T-helper 1 cell treated with Interleukin-12 subunit alpha and Interleukin-12 subunit beta and Interleukin-4 antibody, amounts not matched to agents 30 ng/mL and 1 ng/mL, for 36 hours (primary cell): ENCODE measurements at places on chromosomes 16 and 17. TPM values are rescaled to one million over a fixed set of nuclear protein-coding genes. Genes with fewer than 3 reads are reported as not detected.

Gene PRSS33
- not detected in 2 replicates for total RNA-seq

Gene MT1A
- total RNA-seq, result 1.0 TPM in 1 of 2 replicates, not detected in the other

Gene TMEM88
- total RNA-seq, result 1.6 TPM in 2 replicates

Gene FSCN2
- 0.27 and 0.37 TPM in 2 replicates for total RNA-seq

Gene ITPRIPL2
- 12.9 and 13.7 TPM in 2 replicates for total RNA-seq

Gene TGFB1I1
- total RNA-seq, result 0.56 and 0.78 TPM in 2 replicates

Gene ZSCAN10
- total RNA-seq, result 0.12 and 0.24 TPM in 2 replicates

Gene SHCBP1
- 38.4 and 40.1 TPM in 2 replicates for total RNA-seq

Gene XYLT1
- total RNA-seq, result 41.6 and 41.7 TPM in 2 replicates

Gene OR3A2
- 0.86 and 0.98 TPM in 2 replicates for total RNA-seq

Gene STAC2
- not detected in 2 replicates for total RNA-seq

Gene TRAF4
- 106 and 108 TPM in 2 replicates for total RNA-seq

Gene MAP2K6
- 4.2 and 5.8 TPM in 2 replicates for total RNA-seq

Gene JUP
- 0.10 and 0.20 TPM in 2 replicates for total RNA-seq

Gene CCL1
- total RNA-seq, result 22.4 and 27.2 TPM in 2 replicates

Gene CACNA1G
- not detected in 2 replicates for total RNA-seq

Gene RDM1
- total RNA-seq, result 6.1 and 6.3 TPM in 2 replicates

Gene SOX8
- total RNA-seq, result 0.17 TPM in 1 of 2 replicates, not detected in the other

Gene RNF157
- total RNA-seq, result 104 and 107 TPM in 2 replicates

Gene PCGF2
- total RNA-seq, result 2.1 and 2.7 TPM in 2 replicates

Gene SYCE1L
- total RNA-seq, result 1.3 and 3.8 TPM in 2 replicates

Gene SLC16A13
- 26.1 and 31.2 TPM in 2 replicates for total RNA-seq

Gene YBX2
- total RNA-seq, result 0.39 and 0.63 TPM in 2 replicates

Gene KRTAP2-3
- total RNA-seq, result not detected in 2 replicates

Gene USP22
- 128 and 139 TPM in 2 replicates for total RNA-seq

Gene SLC52A1
- 0.29 and 0.51 TPM in 2 replicates for total RNA-seq

Gene EVI2B
- total RNA-seq, result 54.8 and 56.6 TPM in 2 replicates

Gene NOS2
- 0.07 TPM in 1 of 2 replicates, not detected in the other for total RNA-seq

Gene HEATR9
- total RNA-seq, result 0.56 and 0.85 TPM in 2 replicates

Gene CRHR1
- not detected in 2 replicates for total RNA-seq

Gene RAP1GAP2
- total RNA-seq, result 17.8 and 19.7 TPM in 2 replicates

Gene TERB1
- 0.17 TPM in 1 of 2 replicates, not detected in the other for total RNA-seq

Gene GOSR1
- 59.2 and 59.3 TPM in 2 replicates for total RNA-seq

Gene STARD3
- total RNA-seq, result 68.4 and 70.6 TPM in 2 replicates

Gene KLHL36
- 57.2 and 59.8 TPM in 2 replicates for total RNA-seq

Gene RNF222
- 0.07 TPM in 1 of 2 replicates, not detected in the other for total RNA-seq

Gene CD300E
- not detected in 2 replicates for total RNA-seq
